ENCODE measurements at places on chromosomes 7 and 10. TPM values are rescaled to one million over a fixed set of nuclear protein-coding genes. Genes with fewer than 3 reads are reported as not detected.

Gene LRRC17
- total RNA-seq: 4.1 TPM

Gene CLCN1
- not detected for total RNA-seq

Gene PWWP2B
- 9.2 TPM for total RNA-seq

Gene CPA1
- not detected for total RNA-seq

Gene PRSS2
- not detected for total RNA-seq

Gene SLIT1
- not detected for total RNA-seq

Gene PBLD
- 1.8 TPM for total RNA-seq

Gene MMP21
- not detected for total RNA-seq

Gene SRRM3
- 2.5 TPM for total RNA-seq

Gene FFAR4
- not detected for total RNA-seq

Gene PDE6C
- total RNA-seq: not detected

Gene TLX1
- total RNA-seq: not detected

Gene ZNF138
- total RNA-seq: 2.8 TPM

Gene CRPPA
- total RNA-seq: 0.97 TPM

Gene BLOC1S2
- total RNA-seq: 29.5 TPM

Gene RNLS
- total RNA-seq: 0.65 TPM

Gene ZNF12
- 7.3 TPM for total RNA-seq

Gene CYP2C8
- total RNA-seq: not detected

Gene PAPOLB
- total RNA-seq: not detected

Gene SUN3
- not detected for total RNA-seq

Gene FKBP6
- total RNA-seq: not detected

Gene NEUROD6
- total RNA-seq: not detected

Gene LANCL2
- total RNA-seq: 19.8 TPM
